ENCODE measurements at places on chromosomes 13 and 19. TPM values are rescaled to one million over a fixed set of nuclear protein-coding genes. Genes with fewer than 3 reads are reported as not detected.

DENND1C gene
- 4.5 TPM for total RNA-seq

NOTCH3 gene
- 11.6 TPM for total RNA-seq

SGCG gene
- total RNA-seq: not detected

SERPINE3 gene
- not detected for total RNA-seq

STOML3 gene
- not detected for total RNA-seq

DNA sequence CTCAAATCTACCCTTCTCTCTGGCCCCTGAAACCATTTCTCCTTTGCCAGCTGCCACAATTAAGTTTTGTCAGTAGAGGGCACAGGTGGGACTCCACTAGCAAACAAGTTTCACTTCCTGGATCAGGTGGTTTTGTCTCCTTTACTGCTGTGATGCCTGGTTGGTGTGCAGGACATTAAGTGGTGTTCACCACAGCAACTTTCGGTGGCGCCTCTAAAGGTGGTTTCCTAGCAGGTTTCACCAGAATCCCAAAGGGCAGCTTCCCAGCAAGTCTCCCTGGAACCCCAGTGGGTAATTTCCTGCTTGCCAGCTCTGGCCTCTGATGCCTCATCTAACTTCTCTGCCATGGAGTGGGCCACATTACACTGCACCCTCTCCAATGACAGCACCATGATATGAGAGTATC, 16.6 kb downstream of the MED4 start:
- no peak for DNase-seq

GRCh38 chr19:31804668-31805067, 455.4 kb upstream of the TSHZ3 start:
- DNase-seq: no peak

- DNase-seq: no peak
These were observed 61.8 kb downstream of the AKAP11 start for GRCh38 chr13:42333613-42334328.

DNA sequence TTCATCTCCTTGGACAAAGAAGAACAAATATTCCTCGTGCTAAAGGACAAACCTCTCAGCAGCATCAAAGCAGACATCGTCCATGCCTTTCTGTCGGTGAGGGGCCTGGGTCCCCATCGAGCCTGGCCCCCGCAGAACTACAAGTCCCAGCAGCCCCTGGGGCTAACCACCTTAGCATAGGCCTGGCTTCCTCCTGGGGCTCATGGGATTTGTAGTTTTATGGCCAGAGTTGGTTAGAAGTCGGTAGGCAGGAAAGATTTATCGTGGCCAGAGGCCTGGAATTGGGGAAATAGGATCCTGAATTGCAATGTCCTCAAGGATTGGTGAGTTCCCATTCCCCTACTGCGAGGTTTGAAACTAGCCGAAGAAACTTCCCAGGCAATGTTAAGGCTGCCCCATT, 19.6 kb downstream of the TMEM150B start:
- peak; percentile 79 for DNase-seq

GRCh38 chr13:22316494-22317025, 645.7 kb downstream of the FGF9 start:
- no peak for DNase-seq

GRCh38 chr13:82323101-82323500, 1559.2 kb downstream of the SLITRK1 start:
- no peak for DNase-seq

DNA sequence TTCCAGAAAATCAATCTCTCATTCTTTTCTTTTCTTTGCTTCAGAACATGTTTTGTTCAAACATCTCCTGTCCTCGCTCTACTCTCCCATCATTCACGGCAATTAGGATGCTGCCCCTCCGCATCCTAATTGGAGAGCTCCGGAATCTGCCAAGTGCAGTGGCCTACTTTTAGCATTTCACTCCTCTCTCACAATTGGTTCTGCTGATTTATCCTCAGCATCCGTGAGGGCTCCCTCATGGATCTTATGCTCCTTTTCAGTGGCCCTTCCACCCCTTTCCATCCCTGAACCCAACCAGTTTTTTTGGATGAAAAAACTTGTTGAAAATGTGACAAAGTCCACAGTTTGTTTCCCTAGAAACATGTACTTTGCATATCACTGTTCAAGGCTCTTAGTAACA, 22.4 kb downstream of the AMER2 start:
- no peak for DNase-seq

DNA sequence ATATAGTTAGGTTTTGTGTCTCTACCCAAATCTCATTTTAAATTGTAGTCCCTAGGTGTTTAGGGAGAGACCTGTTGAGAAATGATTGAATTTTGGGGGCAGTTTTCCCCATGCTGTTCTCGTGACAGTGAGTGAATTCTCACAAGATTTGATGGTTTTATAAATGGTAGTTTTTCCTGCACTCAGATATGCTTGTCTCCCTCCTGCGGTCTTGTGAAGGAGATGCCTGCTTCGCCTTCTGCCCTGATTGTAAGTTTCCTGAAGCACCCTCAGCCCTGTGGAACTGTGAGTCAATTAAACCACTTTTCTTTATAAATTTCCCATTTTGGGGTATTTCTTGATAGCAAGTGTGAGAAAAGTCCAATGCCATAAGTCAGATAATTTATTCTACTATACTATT, 1977.5 kb upstream of the PCDH20 start:
- DNase-seq: no peak
